ENCODE measurements at places on chromosomes 3 and 15.

GRCh38 chr15:92082006-92082843 lies 228.7 kb downstream of the SLCO3A1 start:
- DNase-seq = peak; percentile 84

- no peak for DNase-seq
Observed at GRCh38 chr3:63861306-63861705, 2.3 kb downstream of the THOC7 start.

DNA sequence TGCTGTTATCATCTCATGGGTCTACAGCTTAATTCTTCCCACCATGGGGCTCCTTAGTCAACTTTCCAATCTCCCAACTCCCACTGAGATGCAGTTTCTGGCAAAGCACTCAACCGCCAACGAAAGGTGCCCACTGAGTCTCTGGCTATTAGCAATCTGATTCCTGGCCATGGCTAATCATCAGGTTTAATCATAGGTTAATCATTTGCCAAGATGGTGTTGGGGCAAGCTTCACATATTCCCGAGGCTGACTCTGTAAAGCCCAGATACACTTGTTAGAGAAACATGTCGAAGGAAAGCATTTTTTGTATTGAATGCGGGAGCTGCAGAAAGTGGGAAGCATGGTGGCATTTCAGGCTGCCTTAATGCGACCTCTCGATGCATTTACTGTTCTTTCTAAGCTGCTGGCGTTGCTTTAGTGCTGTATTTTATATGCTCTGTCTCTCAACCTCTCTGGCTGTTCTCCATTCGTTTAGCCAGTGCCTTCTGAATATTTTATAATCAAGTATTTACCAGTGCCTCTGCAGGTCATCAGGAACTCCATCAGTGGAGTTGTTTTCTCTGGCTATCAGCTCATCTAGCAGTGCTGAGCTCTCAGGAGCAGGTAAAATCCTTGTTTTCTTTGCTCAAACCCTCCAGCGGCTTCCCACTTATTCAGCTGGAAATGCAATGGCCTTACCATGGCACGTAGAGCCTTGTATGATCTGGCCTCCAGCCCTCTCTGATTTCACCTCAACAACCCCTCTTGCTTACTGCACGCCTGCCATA lies 67.0 kb downstream of the EDEM1 start:
- DNase-seq = no peak

- DNase-seq = no peak
Observed at GRCh38 chr15:35182841-35183479, 97.9 kb upstream of the NANOGP8 start.

GRCh38 chr3:162175878-162176277 lies 679.3 kb downstream of the OTOL1 start:
- no peak for DNase-seq

DNA sequence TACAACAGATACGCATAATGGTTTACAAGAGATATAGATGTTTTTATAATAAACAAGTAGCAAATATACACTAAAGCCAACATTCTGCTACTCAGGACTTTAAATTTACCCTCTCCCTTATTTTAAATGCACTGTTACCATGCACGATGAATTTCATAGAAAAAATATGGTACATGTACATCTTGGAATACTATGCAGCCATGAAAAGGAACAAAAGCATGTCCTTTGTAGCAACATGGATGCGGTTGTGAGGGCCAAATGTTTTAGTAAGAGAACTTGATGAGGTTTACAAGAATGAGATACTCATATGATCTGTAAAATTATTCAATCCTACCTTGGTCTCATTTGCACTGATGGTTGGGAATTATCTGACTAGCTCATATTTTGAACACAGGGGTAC lies 769.3 kb downstream of the VGLL3 start:
- DNase-seq = no peak

- DNase-seq = no peak
Observed at GRCh38 chr3:47385796-47386195, 5.0 kb downstream of the PTPN23 start.

Measured in HT-29 (cell line).